ENCODE measurements at places on chromosomes 6 and 20. TPM values are rescaled to one million over a fixed set of nuclear protein-coding genes. Genes with fewer than 3 reads are reported as not detected.
A peak's percentile ranks its signal among the peaks of the same experiment; 100 is the strongest.

Gene ELOVL4
- total RNA-seq = 1.8 TPM

GRCh38 chr6:169161572-169162167 lies 92.0 kb downstream of the THBS2 start:
- DNase-seq = no peak
- peaks cover 21% of the 10 kb centered on the region for H3K4me1 ChIP-seq
- no peak overlapping the region for H3K27ac ChIP-seq

GRCh38 chr20:17825252-17825959 lies 125.6 kb downstream of the BANF2 start:
- H3K36me3 ChIP-seq = no peaks in the 10 kb centered on the region
- peaks cover 3% of the 10 kb centered on the region for H3K4me1 ChIP-seq
- no peak overlapping the region for H3K27ac ChIP-seq
- no peaks in the 10 kb centered on the region for H3K27me3 ChIP-seq
- DNase-seq = no peak

Gene BACH2
- total RNA-seq = 10.5 TPM

Gene TRAM2
- total RNA-seq = 27.6 TPM

- peaks cover 2% of the 10 kb centered on the region for H3K4me1 ChIP-seq
- DNase-seq = no peak
These were observed 28.7 kb downstream of the DNAJC5 start for GRCh38 chr20:63923651-63924050.

Gene FAM184A
- 10.5 TPM for total RNA-seq

Gene RPP40
- total RNA-seq = 5.7 TPM

DNA sequence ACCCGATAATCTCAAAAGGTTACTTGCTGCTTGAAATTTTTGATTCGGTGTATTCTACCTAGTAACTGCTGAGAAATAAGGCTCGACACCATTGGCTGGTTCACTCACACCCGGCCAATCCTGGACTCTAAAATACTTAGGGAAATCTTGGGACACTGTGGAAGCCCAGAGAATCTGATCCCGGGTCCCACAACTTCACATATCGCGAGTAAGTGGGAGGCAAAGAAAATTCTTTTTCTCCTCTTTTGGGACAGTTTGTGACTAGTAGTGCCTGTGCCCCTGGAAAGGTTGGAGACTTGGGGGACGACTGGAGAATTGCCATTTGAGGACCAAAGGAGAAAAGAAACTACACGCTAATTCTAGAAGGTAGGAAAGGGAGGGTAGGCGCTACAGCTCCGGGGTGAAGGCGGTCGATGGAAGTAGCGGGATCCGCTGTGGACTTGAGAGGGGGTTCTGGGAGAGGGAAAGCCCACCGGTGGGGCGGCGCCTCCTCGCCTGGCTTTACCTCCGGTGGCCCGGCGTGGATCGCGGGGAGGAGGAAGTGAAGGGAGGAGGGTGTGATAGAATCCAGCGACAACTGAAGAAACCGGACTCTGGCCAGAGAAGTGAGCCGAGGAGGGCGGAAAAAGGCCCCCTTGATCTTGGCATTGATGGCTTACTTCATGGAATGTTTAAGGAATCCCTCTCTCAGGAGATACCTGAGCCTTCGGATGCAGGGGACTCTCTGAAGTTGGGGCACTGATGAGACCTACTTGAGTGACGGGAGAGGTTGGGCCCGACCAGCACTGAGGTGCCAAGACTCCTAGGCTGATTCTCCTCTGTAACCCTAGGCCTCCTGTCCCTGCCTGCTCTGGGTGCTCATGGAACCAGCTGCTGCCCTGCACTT lies 18.8 kb upstream of the BTN3A3 start:
- H3K4me3 ChIP-seq = peak overlapping the region; percentile 69
- DNase-seq = peak; percentile 65
- peak overlapping the region; percentile 83 for H3K27ac ChIP-seq

GRCh38 chr20:19540392-19540791 lies 217.7 kb upstream of the RIN2 start:
- DNase-seq = peak; percentile 65
- H3K4me3 ChIP-seq = no peak overlapping the region
- no peaks in the 10 kb centered on the region for H3K36me3 ChIP-seq
- peaks cover 17% of the 10 kb centered on the region for H3K4me1 ChIP-seq
- no peak overlapping the region for H3K27ac ChIP-seq

- no peak for DNase-seq
- H3K27ac ChIP-seq = no peak overlapping the region
- no peaks in the 10 kb centered on the region for H3K36me3 ChIP-seq
- no peak overlapping the region for H3K4me3 ChIP-seq
- peaks cover 4% of the 10 kb centered on the region for H3K4me1 ChIP-seq
These were observed 45.7 kb upstream of the TRAF3IP2 start for GRCh38 chr6:111651185-111652034.

GRCh38 chr6:84508981-84509380 lies 255.4 kb downstream of the TBX18 start:
- no peaks in the 10 kb centered on the region for H3K4me1 ChIP-seq
- no peak for DNase-seq
- H3K27me3 ChIP-seq = no peaks in the 10 kb centered on the region

Gene WFDC10A
- total RNA-seq = not detected

Gene SLC25A27
- total RNA-seq = 37.0 TPM

DNA sequence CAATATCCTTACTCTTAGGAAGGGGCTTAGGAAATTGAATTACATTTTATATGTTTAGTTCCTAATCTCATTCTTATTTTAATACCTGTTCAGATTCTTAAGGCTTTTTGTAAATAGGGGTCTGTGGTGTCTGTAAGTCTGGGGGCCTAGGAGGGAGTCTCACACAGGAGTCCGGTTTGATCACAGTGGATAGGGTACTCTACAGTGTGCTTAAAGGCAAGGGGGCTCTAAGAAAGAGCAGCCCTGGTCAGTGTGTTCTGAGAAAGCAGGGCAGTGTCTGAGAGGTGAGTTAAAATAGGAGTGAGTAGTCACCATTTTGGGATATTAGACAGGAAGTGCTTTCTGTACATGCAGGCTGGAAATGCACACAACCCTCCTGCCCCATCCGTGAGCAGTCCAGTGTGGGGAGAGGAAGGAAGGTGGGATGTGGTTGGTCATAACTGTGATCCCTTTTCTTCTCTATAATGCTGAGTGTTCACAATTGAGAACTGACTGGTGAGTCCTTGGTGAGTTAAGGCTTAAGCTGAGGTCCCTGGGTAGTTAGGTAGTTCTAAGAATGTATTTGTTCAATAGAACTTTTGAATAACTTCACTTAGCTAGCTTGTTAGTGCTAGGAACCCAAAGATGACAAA lies 50.0 kb downstream of the CDKAL1 start:
- no peaks in the 10 kb centered on the region for H3K36me3 ChIP-seq
- no peak overlapping the region for H3K27ac ChIP-seq
- no peaks in the 10 kb centered on the region for H3K4me1 ChIP-seq
- H3K4me3 ChIP-seq = no peak overlapping the region
- no peak for DNase-seq
- no peaks in the 10 kb centered on the region for H3K27me3 ChIP-seq

- H3K27me3 ChIP-seq = no peaks in the 10 kb centered on the region
- DNase-seq = no peak
- peaks cover 5% of the 10 kb centered on the region for H3K4me1 ChIP-seq
- peak overlapping the region; percentile 44 for H3K4me3 ChIP-seq
- H3K27ac ChIP-seq = no peak overlapping the region
- no peaks in the 10 kb centered on the region for H3K36me3 ChIP-seq
These were observed 1.7 kb downstream of the RSPO3 start for GRCh38 chr6:127120023-127120786.

DNA sequence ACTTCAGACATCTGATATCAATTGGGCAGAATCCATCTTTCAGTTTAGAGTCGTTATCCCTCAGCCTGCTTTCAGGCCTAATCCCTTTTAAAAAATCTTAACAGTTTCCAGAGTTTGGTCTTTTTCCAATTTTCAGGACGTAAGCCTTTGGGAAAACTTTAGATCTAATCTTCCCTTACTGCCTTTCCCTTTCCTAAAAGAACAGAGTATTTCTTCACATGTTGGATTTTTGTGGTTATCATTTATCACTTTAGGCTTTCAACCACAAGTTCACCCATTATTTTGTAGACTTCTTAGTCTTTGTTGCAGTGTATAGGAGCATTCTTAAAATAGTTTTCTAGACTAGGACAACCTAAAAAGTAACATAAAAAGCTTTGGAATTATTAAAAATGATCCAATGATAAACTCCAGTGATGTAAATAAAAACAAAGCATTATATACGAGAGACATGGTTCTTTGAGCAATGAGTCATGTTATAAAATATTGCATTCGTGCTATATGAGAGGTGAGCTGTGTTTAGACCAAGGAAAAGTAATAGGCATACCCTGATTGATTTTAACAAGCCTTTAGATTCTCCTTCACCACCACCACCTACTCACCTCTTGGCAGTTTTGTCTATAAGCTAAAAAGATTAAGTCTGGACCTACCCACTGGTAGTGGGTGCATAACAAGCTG lies 90.4 kb upstream of the MCHR2 start:
- no peak overlapping the region for H3K27ac ChIP-seq
- no peak overlapping the region for H3K4me3 ChIP-seq
- no peaks in the 10 kb centered on the region for H3K4me1 ChIP-seq
- no peaks in the 10 kb centered on the region for H3K27me3 ChIP-seq
- DNase-seq = no peak

GRCh38 chr6:79296211-79296610 lies 61.7 kb upstream of the HMGN3 start:
- H3K4me3 ChIP-seq = no peak overlapping the region
- no peaks in the 10 kb centered on the region for H3K27me3 ChIP-seq
- H3K27ac ChIP-seq = no peak overlapping the region
- no peaks in the 10 kb centered on the region for H3K36me3 ChIP-seq

GRCh38 chr20:41329435-41330342 lies 10.9 kb upstream of the LPIN3 start:
- no peak overlapping the region for H3K4me3 ChIP-seq
- H3K4me1 ChIP-seq = peaks cover 6% of the 10 kb centered on the region
- no peaks in the 10 kb centered on the region for H3K27me3 ChIP-seq
- H3K27ac ChIP-seq = peak overlapping the region; percentile 10
- DNase-seq = peak; percentile 66

Gene BTNL2
- total RNA-seq = not detected

- no peak overlapping the region for H3K27ac ChIP-seq
- H3K36me3 ChIP-seq = no peaks in the 10 kb centered on the region
- no peak for DNase-seq
- H3K4me3 ChIP-seq = no peak overlapping the region
- no peaks in the 10 kb centered on the region for H3K4me1 ChIP-seq
These were observed 221.6 kb downstream of the OGFRL1 start for GRCh38 chr6:71510057-71510713.

- no peak overlapping the region for H3K4me3 ChIP-seq
- H3K4me1 ChIP-seq = no peaks in the 10 kb centered on the region
- H3K27ac ChIP-seq = no peak overlapping the region
- DNase-seq = no peak
- no peaks in the 10 kb centered on the region for H3K27me3 ChIP-seq
These were observed 11.0 kb downstream of the PACSIN1 start for GRCh38 chr6:34476921-34477320.

Gene SYCP2L
- total RNA-seq = 1.2 TPM

DNA sequence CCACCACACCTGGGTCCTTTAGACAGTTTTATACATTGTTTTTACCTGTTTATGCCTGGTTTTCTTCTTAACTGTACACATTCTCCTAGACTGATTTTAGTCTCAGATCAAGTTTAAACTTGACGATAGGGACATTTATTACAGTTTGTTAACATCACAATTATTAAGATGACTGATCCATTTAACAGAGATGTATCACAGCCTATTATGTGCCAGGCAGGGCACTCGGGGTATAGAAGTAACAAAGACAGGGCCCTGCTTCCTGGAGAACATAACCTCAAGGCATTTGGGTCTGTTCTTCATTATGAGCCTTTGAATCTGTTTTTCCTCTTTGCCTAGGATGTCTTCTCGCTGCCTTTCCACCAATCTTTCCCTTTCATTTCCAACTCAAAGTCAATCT lies 380.5 kb downstream of the ESR1 start:
- no peaks in the 10 kb centered on the region for H3K36me3 ChIP-seq
- H3K27ac ChIP-seq = no peak overlapping the region
- no peak for DNase-seq
- no peak overlapping the region for H3K4me3 ChIP-seq
- peaks cover 4% of the 10 kb centered on the region for H3K4me1 ChIP-seq
- no peaks in the 10 kb centered on the region for H3K27me3 ChIP-seq

- H3K27ac ChIP-seq = no peak overlapping the region
- no peaks in the 10 kb centered on the region for H3K36me3 ChIP-seq
- H3K4me1 ChIP-seq = peaks cover 21% of the 10 kb centered on the region
- no peak for DNase-seq
These were observed 49.6 kb downstream of the MOCS1 start for GRCh38 chr6:39884696-39885095.

- H3K27ac ChIP-seq = no peak overlapping the region
- H3K27me3 ChIP-seq = no peaks in the 10 kb centered on the region
- H3K36me3 ChIP-seq = no peaks in the 10 kb centered on the region
- no peaks in the 10 kb centered on the region for H3K4me1 ChIP-seq
- no peak overlapping the region for H3K4me3 ChIP-seq
These were observed 2.6 kb downstream of the RAB44 start for GRCh38 chr6:36700071-36700812.

- H3K4me3 ChIP-seq = no peak overlapping the region
- no peaks in the 10 kb centered on the region for H3K27me3 ChIP-seq
- no peaks in the 10 kb centered on the region for H3K4me1 ChIP-seq
These were observed 4.9 kb upstream of the BIRC7 start for GRCh38 chr20:63230800-63231268.

GRCh38 chr6:149380523-149380922 lies 19.5 kb upstream of the SUMO4 start:
- peaks cover 1% of the 10 kb centered on the region for H3K4me1 ChIP-seq
- H3K36me3 ChIP-seq = no peaks in the 10 kb centered on the region
- H3K4me3 ChIP-seq = no peak overlapping the region
- no peak overlapping the region for H3K27ac ChIP-seq
- no peaks in the 10 kb centered on the region for H3K27me3 ChIP-seq

Gene GLP1R
- not detected for total RNA-seq

Gene HNF4A
- 0.92 TPM for total RNA-seq

GRCh38 chr6:140744659-140745320 lies 1370.3 kb upstream of the CITED2 start:
- H3K27ac ChIP-seq = no peak overlapping the region
- no peaks in the 10 kb centered on the region for H3K27me3 ChIP-seq

- DNase-seq = peak; percentile 91
- H3K36me3 ChIP-seq = no peaks in the 10 kb centered on the region
- H3K4me3 ChIP-seq = peak within 1 kb of the TSS; percentile 82
- H3K27ac ChIP-seq = peak within 1 kb of the TSS; percentile 89
These were observed at the start of gene SDHAF4 for GRCh38 chr6:70566751-70567382. TSS of gene SDHAF4 (plus strand) at chr6:70566930. CDS start at chr6:70566941, 11 bp downstream.

- DNase-seq = no peak
- no peaks in the 10 kb centered on the region for H3K27me3 ChIP-seq
- H3K4me1 ChIP-seq = no peaks in the 10 kb centered on the region
- no peak overlapping the region for H3K4me3 ChIP-seq
These were observed 7.7 kb upstream of the CAP2 start for GRCh38 chr6:17385660-17386059.

GRCh38 chr6:128532827-128533226 lies 12.4 kb upstream of the PTPRK start:
- DNase-seq = no peak
- no peak overlapping the region for H3K4me3 ChIP-seq
- H3K36me3 ChIP-seq = no peaks in the 10 kb centered on the region
- H3K4me1 ChIP-seq = no peaks in the 10 kb centered on the region
- H3K27me3 ChIP-seq = no peaks in the 10 kb centered on the region
